Retinal pigment epithelial cell (primary cell): ENCODE measurements at places on chromosomes 4 and X.

- DNase-seq, result no peak
Observed at GRCh38 chrX:150429594-150429993, 66.5 kb downstream of the MAMLD1 start.

- no peak for DNase-seq
Observed at GRCh38 chr4:14054391-14054790, 426.9 kb upstream of the BOD1L1 start.

- DNase-seq, result no peak
Observed at GRCh38 chrX:54921427-54922021, 900 bp downstream of the TRO start.

GRCh38 chr4:110799211-110799610 is 176.3 kb upstream of the PITX2 start:
- DNase-seq, result no peak

DNA sequence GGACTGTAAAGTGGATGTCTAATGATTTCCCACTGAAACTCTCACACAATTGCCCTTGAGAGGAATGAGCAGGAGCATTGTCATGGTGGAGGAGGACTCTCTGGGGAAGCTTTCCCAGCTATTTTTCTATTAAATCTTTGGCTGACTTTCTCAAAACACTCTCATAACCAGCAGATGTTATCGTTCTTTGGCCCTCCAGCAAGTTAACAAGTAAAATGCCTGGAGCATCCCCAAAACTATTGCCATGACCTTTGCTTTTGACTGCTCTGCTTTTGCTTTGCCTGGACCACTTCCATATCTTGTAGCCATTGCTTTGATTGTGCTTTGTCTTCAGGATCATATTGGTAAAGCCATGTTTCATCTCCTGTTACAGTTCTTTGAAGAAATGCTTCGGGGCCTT is 120.2 kb upstream of the PDE5A start:
- DNase-seq, result no peak

GRCh38 chr4:153255233-153255632 is 51.0 kb downstream of the TRIM2 start:
- DNase-seq, result no peak

DNA sequence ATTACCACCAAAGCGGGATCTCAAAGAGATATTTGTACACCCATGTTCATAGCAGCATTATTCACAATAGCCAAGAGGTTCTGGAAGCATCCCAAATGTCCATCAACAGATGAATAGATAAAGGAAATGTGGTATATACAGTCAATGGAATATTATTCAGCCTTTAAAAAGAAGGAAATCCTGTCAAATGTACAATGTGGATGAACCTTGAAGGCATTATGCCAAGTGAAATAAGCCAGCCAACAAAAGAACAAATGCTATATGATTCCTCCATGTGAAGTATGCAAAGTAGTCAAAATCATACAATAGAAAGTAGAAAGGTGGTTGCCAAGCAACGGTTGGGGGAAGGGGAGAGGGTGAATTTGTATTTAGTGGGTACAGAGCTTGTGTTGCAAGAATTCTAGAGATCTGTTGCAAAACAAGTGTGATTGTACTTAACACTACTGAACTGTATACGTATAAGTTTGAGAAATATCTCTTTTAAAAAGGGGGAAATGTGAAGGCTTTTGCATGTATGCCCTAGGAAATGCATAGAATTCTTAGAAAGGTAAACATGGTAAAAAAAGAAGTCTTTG is 5.0 kb upstream of the ZRSR2 start:
- no peak for DNase-seq

DNA sequence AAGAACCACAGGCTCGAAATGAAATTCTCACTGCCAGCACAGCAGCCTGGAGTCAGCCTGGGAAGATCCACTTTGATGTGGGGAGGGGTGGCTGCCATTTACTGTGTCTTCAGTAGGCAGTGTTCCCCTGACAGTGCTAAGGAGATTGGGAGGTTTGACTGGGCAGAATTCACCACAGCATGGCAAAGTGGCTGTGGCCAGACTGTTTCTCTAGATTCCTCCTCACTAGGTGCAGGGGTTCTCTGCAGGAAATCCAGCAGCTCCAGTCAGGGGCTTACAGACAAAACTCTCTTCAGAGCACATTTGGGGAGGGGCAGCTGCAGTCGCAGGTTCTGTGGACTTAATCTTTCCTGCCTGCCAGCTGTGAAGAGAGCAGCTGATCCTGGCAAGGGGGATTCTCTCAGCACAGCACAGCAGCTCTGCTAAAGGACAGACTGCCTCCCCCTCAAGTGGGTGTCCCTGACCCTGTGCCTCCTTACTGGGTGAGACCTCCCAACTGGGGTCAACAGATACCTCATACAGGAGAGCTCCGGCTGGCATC is 1174.0 kb downstream of the RAPGEF2 start:
- no peak for DNase-seq

GRCh38 chr4:54700986-54701385 is 43.2 kb downstream of the KIT start:
- no peak for DNase-seq

DNA sequence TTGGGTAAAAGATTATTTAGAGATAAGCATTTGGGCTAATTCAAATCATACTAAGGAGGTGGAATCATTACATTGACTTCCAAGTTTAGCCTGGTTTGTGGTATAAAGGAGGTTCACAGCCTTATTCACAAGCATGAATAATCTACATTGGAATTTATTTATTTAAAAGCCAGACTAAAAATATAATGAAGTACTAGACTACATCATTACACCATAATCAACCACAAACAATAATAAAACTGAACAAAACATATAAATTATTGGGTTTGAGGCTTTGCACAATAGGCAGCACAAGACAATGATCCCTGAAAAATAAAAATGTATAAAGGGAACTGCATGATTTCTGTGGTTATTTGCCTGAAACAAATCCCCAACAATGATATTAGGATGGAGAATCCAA is 314.0 kb downstream of the GBA3 start:
- no peak for DNase-seq

DNA sequence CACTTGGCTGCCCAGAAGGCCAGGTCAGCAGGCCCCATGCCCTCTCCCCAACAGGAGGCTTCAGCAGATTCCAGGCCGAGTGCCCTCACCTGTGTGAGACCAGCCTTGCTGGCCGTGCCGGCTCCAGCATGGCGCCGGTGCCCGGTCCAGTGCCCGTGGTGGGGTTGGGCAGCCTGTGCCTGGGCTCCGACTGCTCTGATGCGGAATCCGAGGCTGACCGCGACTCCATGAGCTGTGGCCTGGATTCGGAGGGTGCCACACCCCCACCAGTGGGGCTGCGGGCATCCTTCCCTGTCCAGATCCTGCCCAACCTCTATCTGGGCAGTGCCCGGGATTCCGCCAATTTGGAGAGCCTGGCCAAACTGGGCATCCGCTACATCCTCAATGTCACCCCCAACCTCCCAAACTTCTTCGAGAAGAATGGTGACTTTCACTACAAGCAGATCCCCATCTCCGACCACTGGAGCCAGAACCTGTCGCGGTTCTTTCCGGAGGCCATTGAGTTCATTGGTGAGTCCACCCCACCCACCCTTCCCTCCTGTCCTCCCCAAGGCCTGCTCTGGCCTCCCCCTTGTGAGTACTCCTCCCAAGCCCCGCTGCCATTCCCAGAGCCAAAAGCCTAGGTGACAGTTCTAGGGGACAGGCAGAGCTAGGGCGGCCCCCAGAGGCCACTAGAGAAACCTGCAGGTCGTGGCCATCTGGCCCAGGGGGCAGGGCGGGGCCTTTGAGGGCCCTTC is 2.3 kb downstream of the DUSP9 start:
- no peak for DNase-seq

GRCh38 chr4:139656614-139657486 is 8.8 kb upstream of the MGST2 start:
- DNase-seq, result no peak

- no peak for DNase-seq
Observed at GRCh38 chr4:77996076-77996475, 61.0 kb upstream of the FRAS1 start.

DNA sequence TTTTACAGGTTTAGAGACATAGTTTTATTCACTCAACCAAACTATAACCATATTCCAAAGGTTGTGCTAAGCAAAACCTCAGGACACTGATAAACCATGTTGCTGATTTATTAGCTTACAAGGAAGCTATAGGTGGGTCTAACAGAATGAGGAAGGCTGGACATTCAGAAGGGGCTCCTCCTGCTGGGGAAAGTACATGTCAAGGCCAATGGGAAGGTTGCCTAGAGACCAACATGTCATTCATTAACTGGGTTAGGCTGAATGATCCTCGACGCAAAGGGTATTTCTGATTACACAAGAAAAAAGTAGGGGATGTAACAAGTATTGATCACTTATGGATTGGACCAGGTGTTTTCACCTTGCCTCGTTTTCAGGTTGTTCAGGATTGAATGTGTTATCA is 30.3 kb downstream of the SLC10A6 start:
- DNase-seq, result no peak

- DNase-seq, result no peak
Observed at GRCh38 chr4:174218127-174218790, 65.2 kb downstream of the FBXO8 start.

- DNase-seq, result no peak
Observed at GRCh38 chr4:139142087-139142486, 34.9 kb downstream of the ELF2 start.

GRCh38 chr4:118983293-118983692 is 94.6 kb downstream of the SYNPO2 start:
- no peak for DNase-seq

DNA sequence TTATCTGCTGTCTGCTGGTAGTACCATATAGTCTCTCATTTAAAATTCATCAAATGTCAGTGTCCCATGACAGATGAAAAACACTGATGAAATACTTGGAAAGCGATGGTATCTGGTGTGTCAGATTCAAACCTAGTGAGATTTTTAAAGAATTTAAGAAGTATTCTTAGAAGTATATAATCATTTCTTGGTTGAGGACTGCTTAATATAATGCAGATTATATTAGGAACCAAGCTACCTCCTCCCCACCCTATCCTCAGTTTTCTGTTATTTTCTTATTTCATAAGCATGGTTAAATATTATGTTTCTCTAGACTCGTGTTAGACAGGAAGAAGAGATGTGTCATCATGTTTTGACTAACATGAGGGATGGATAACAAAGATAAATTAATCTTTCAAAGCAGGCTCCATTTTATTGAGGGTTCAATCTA is 118.5 kb downstream of the GLUD2 start:
- no peak for DNase-seq

DNA sequence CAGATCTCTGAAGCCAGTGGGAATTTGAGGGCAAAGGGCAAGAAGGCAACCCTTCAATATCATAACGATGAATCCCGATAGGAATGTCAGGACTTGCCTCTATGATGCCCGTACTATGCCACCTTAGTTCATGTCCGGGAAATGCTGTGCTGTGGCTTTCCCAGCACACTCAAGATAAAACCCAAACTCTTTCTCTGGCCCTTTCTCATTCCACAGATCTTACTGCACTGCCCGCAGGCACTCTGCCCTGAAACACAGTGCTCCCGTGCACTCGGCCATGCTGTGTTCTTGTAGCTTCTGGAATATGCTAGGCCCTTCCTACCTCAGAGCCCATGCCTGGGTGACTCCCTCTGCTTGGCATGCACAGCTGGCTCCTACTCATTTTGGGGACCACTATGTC is 26.3 kb downstream of the SORCS2 start:
- DNase-seq, result no peak
